ENCODE measurements at places on chromosomes 1 and 21. TPM values are rescaled to one million over a fixed set of nuclear protein-coding genes. Genes with fewer than 3 reads are reported as not detected.

GRCh38 chr1:49104575-49104974, 327.9 kb upstream of the BEND5 start:
- DNase-seq: no peak
- H3K4me1 ChIP-seq: no peaks in the 10 kb centered on the region
- H3K27me3 ChIP-seq: no peaks in the 10 kb centered on the region
- no peak overlapping the region for H3K27ac ChIP-seq
- no peaks in the 10 kb centered on the region for H3K36me3 ChIP-seq
- no peak overlapping the region for H3K4me3 ChIP-seq

DNA sequence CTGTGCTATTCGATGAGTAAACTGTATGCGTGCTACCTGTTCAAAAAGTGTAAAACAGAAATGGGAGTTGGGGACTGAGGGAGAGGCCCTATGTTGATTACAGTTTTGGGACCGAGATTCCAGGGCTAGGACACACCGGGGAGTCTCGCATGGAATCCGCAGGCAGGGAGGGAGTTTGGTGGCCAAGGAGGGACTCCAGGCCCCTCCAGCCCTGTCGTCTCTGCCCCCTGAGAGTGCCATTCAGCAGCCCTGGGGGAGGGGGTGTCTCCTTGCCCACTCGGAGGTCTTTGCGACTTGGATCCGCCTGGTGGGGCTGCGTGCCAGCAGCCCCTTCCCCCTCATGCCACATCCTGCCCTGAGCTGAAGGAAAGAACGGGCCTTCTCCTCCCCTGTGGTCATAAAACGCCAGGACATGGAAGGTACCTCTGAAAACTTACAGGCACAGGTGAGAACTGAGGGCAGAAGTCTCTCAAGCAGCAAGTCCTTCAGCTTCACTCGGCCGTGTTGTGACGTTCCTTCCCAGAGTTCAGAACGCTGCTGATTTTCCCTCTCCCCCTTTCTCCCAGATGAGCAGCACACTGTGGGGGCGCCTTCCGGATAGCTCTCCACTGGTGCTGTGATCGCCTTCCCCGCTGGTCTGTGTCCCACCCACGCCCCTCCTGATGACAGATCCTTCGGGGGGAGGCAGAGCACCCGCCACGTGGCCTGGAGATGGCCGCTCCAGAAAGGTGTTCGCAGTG, 141.4 kb downstream of the PEX14 start:
- no peak for DNase-seq
- H3K4me1 ChIP-seq: no peaks in the 10 kb centered on the region
- H3K4me3 ChIP-seq: no peak overlapping the region
- H3K27ac ChIP-seq: no peak overlapping the region
- no peaks in the 10 kb centered on the region for H3K27me3 ChIP-seq
- H3K36me3 ChIP-seq: no peaks in the 10 kb centered on the region

- H3K4me1 ChIP-seq: no peaks in the 10 kb centered on the region
- H3K27ac ChIP-seq: no peak overlapping the region
- no peak for DNase-seq
- H3K27me3 ChIP-seq: no peaks in the 10 kb centered on the region
- no peaks in the 10 kb centered on the region for H3K36me3 ChIP-seq
Measured at GRCh38 chr1:117607471-117607870, 1.6 kb downstream of the TENT5C start.

- H3K4me3 ChIP-seq: peak overlapping the region; percentile 43
- H3K27me3 ChIP-seq: no peaks in the 10 kb centered on the region
- H3K36me3 ChIP-seq: no peaks in the 10 kb centered on the region
- DNase-seq: peak; percentile 88
Measured at GRCh38 chr1:156160743-156161171, 7.4 kb downstream of the SEMA4A start.

GRCh38 chr1:179976970-179977651, 22.5 kb downstream of the CEP350 start:
- peaks cover 1% of the 10 kb centered on the region for H3K4me1 ChIP-seq
- no peaks in the 10 kb centered on the region for H3K27me3 ChIP-seq
- DNase-seq: no peak
- no peaks in the 10 kb centered on the region for H3K36me3 ChIP-seq

DNA sequence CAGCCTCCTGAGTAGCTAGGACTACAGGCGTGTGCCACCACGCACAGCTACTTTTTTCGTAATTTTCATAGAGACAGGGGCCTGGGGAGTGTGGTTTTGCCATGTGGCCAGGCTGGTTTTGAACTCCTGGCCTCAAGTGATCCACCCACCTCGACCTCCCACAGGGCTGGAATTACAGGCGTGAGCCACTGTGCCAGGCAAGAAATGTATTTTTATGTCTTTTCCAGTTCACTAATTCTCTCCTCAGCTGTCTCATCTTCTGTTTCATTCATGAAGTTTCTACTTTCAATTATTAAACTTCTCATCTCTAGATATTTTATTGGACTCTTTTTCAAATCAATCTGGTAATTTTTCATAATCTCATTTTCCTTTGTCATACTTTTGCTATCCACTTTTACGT, 72.1 kb upstream of the DISP3 start:
- no peaks in the 10 kb centered on the region for H3K4me1 ChIP-seq
- no peaks in the 10 kb centered on the region for H3K36me3 ChIP-seq
- no peak overlapping the region for H3K4me3 ChIP-seq
- H3K27me3 ChIP-seq: no peaks in the 10 kb centered on the region
- no peak for DNase-seq
- H3K27ac ChIP-seq: no peak overlapping the region

- no peak overlapping the region for H3K4me3 ChIP-seq
- H3K36me3 ChIP-seq: no peaks in the 10 kb centered on the region
- H3K27me3 ChIP-seq: no peaks in the 10 kb centered on the region
- H3K27ac ChIP-seq: no peak overlapping the region
- H3K4me1 ChIP-seq: no peaks in the 10 kb centered on the region
Measured at GRCh38 chr1:239263801-239264200, 122.6 kb upstream of the CHRM3 start.

- no peak overlapping the region for H3K27ac ChIP-seq
- no peaks in the 10 kb centered on the region for H3K27me3 ChIP-seq
- DNase-seq: no peak
- no peaks in the 10 kb centered on the region for H3K36me3 ChIP-seq
Measured at GRCh38 chr1:186849271-186849671, 20.5 kb downstream of the PLA2G4A start.

- no peak overlapping the region for H3K4me3 ChIP-seq
- DNase-seq: no peak
- no peaks in the 10 kb centered on the region for H3K4me1 ChIP-seq
- no peak overlapping the region for H3K27ac ChIP-seq
- no peaks in the 10 kb centered on the region for H3K36me3 ChIP-seq
Measured at GRCh38 chr1:62781841-62782543, 1.9 kb upstream of the ATG4C start.

- H3K27ac ChIP-seq: no peak overlapping the region
- no peaks in the 10 kb centered on the region for H3K4me1 ChIP-seq
- DNase-seq: no peak
- no peaks in the 10 kb centered on the region for H3K27me3 ChIP-seq
Measured at GRCh38 chr21:25390701-25391100, 216.6 kb downstream of the MRPL39 start.

DNA sequence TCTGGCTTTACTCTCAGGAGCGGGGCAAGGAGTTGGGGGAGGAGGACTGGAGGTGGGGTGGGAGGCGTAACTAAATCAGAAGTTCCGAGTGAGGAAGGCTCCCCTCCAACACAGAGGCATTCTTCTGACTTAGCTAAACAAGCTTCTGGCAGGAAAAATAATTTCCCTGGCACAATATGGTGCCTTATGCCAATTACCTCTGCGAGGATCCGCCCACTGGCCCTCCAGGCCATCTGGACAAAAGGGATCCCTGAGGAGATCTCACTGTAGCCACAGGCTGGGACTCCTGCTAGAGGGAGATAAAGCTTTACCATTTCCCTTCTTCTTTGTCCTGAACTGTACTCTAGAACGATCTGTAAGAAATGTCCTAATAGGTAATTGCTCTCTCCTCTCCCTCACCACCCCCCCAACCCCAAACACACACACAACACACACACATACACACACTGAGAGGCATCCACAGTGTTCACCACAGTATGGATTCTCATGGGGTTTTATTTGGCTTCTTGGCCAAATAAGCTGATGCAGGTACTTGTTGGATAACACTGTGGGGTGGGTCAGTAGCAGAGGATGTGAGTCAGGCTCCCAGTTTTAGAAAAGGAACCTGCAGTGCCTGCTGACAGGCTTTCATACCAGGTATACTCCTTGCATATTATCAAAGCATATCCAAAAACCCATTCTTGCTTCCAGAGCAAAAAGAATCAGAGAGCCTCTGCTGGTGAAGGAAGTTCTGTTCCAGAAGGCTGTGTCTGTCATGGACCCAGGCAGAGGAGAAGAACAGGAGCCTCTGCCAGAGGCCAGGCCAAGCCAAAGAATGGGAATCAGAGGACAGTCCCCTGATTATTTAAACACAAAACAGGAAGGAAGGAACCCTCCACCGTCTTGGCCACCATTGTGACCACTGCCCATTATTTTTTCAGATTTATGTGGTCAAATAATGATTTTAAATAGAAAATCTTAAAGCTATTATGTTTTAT, 169.1 kb downstream of the C1orf21 start:
- no peak for DNase-seq
- no peaks in the 10 kb centered on the region for H3K27me3 ChIP-seq
- peaks cover 1% of the 10 kb centered on the region for H3K4me1 ChIP-seq
- H3K4me3 ChIP-seq: no peak overlapping the region
- H3K36me3 ChIP-seq: no peaks in the 10 kb centered on the region

GRCh38 chr1:210364479-210364878, 35.8 kb downstream of the HHAT start:
- no peak overlapping the region for H3K4me3 ChIP-seq
- H3K27me3 ChIP-seq: no peaks in the 10 kb centered on the region
- H3K4me1 ChIP-seq: no peaks in the 10 kb centered on the region
- H3K36me3 ChIP-seq: no peaks in the 10 kb centered on the region

- DNase-seq: no peak
- no peaks in the 10 kb centered on the region for H3K27me3 ChIP-seq
- no peaks in the 10 kb centered on the region for H3K4me1 ChIP-seq
Measured at GRCh38 chr1:107430540-107431228, 289.8 kb downstream of the NTNG1 start.

GRCh38 chr1:82867781-82868180, 1067.0 kb downstream of the ADGRL2 start:
- no peak overlapping the region for H3K27ac ChIP-seq
- no peak overlapping the region for H3K4me3 ChIP-seq
- H3K36me3 ChIP-seq: no peaks in the 10 kb centered on the region
- no peaks in the 10 kb centered on the region for H3K27me3 ChIP-seq
- H3K4me1 ChIP-seq: no peaks in the 10 kb centered on the region

DNA sequence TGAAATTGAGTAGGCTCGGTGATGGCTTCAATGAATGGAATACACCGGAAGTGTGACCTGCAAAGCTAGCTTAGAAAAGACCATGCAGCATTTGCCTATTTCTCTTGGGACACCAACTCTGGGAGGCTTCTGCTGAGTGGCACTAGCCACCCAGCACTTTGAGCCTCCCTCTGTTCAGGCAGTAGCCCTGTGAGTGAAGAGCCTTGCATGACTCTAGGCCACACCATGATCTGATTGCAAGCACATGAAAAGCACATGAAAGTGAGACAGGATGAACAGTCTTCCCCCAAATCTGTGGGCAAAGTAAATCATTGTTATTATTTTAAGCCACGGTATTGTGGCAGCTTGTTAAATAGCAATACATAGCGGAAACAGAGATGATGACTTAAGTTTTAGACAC, 2.8 kb downstream of the CD48 start:
- H3K27ac ChIP-seq: no peak overlapping the region
- no peaks in the 10 kb centered on the region for H3K4me1 ChIP-seq
- H3K27me3 ChIP-seq: no peaks in the 10 kb centered on the region
- no peak for DNase-seq
- no peak overlapping the region for H3K4me3 ChIP-seq

DNA sequence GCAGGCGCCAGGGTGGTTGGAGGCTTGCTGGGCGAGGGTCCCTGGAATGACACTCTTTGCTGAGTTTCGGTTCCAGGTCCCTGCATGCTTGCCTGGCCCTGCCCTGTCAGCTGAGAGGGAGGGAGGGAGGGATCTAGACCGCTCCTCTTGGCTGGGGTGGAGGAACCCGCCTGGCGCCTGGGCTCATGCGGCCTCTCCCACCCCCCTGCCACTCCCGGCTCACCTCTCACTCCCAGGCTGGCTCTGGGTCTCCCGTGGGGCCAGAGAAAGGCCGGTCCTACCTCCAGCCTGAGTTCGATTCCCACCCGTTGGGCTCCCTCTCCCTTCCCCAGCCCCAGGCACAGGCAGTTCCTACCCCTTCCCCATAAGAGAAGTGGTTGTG, 19.0 kb upstream of the IFNLR1 start:
- no peak overlapping the region for H3K4me3 ChIP-seq
- no peak overlapping the region for H3K27ac ChIP-seq
- no peaks in the 10 kb centered on the region for H3K4me1 ChIP-seq
- no peaks in the 10 kb centered on the region for H3K36me3 ChIP-seq
- H3K27me3 ChIP-seq: no peaks in the 10 kb centered on the region
- DNase-seq: no peak

- H3K4me3 ChIP-seq: no peak overlapping the region
- no peaks in the 10 kb centered on the region for H3K36me3 ChIP-seq
- peaks cover 3% of the 10 kb centered on the region for H3K4me1 ChIP-seq
- no peak overlapping the region for H3K27ac ChIP-seq
Measured at GRCh38 chr1:212556822-212557549, 51.6 kb upstream of the ATF3 start.

DNA sequence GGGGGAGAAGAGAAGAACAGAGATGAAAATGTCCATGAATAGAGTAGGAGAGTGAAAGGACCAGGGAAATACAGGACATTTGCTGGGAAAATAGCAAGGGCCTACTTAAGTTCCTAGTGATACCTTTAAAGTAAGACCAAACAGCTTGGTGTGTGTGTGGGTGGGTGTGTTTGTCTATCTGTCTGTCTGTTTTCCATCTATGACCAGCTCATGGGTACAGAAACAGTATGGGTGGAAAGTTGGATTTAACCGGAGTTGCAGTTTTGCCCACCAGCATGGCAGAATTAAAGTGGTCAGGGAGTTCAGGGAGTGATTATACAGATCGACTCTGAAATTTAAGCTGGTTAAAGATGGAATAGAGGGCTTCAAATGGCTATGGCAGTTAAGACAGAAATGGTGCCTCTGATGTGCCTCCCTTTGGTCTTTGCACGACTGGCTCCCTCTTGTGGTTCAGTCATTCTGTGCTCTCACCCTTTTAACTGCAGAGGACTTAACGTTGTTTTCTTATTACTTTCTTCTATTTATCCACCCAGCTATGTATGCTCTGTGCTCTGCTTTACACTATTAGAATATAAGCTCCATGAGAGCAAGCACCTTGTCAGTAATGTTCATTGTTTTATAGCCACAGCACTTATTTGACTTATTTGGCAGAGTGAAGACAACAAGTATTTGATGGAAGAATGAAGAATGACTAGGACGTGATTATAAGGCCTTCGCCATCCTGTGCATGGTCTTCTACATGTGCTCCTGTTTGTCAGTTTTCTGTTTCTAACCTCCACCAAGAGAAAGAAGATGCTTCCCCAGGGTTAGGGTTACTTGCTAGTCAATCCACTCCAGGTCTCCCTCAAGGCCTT, 72.7 kb upstream of the AK4 start:
- no peak overlapping the region for H3K27ac ChIP-seq
- no peaks in the 10 kb centered on the region for H3K4me1 ChIP-seq
- DNase-seq: no peak
- H3K4me3 ChIP-seq: no peak overlapping the region

GRCh38 chr1:227886993-227887696, 60.6 kb downstream of the WNT9A start:
- H3K4me1 ChIP-seq: peaks cover 9% of the 10 kb centered on the region
- DNase-seq: peak; percentile 71
- H3K4me3 ChIP-seq: peak overlapping the region; percentile 34
- no peaks in the 10 kb centered on the region for H3K27me3 ChIP-seq

Gene LPGAT1
- 32.0 TPM for total RNA-seq

Gene RYR2
- 5.4 TPM for total RNA-seq

Gene HRNR
- total RNA-seq: not detected

Gene ITLN2
- 0.53 TPM for total RNA-seq

Gene LEPR
- 24.3 TPM for total RNA-seq

Gene RNU1-2
- 6,201 TPM for total RNA-seq

Gene PTCH2
- total RNA-seq: 3.7 TPM

Gene ZFP69B
- 0.69 TPM for total RNA-seq

Gene RPE65
- not detected for total RNA-seq

Gene ZBTB21
- total RNA-seq: 23.4 TPM

All from ovary (tissue), 10 donors.